Testis (tissue), 5 donors: ENCODE measurements at places on chromosomes 16 and 17.

DNA sequence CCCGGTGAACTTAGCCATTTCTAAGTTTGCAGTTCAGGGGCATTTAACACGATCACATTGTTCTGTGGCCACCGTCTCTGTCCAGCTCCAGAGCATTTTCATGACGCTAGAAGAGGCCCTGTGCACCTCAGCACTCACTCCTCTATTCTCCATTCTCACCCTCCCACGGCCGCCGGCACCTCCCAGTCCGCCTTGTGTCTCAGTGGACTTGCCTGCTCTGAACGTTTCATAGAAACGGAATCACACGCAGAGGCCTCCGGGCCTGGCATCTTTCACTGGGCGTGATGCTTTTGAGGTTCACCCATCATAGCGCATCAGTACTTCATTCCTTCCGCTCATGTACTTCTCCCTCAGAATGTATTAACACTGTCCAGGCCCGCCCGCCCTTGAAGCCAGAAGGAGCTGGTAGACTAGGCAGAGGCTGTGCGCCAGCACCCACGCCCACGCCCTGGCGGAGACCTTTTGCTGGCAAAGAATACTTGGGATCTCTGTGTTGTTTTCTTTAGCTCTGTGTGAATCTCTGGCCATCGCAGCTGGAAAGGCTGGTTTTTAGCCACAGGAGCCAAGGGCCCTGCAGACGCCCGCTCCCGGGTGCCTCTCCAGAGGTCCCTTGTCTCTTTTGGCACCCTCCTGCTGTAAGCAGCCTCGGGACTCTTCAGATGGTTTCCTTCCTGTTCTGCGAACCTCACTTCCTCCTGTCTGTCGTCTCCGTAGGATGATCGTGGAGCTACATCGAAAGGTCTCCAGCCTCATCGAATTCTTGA lies 23.4 kb upstream of the JPT2 start:
- peak; percentile 68 for DNase-seq
- H3K27ac ChIP-seq: no peak overlapping the region
- H3K4me3 ChIP-seq: no peak overlapping the region
- no peaks in the 10 kb centered on the region for H3K27me3 ChIP-seq
- H3K4me1 ChIP-seq: peaks cover 4% of the 10 kb centered on the region

DNA sequence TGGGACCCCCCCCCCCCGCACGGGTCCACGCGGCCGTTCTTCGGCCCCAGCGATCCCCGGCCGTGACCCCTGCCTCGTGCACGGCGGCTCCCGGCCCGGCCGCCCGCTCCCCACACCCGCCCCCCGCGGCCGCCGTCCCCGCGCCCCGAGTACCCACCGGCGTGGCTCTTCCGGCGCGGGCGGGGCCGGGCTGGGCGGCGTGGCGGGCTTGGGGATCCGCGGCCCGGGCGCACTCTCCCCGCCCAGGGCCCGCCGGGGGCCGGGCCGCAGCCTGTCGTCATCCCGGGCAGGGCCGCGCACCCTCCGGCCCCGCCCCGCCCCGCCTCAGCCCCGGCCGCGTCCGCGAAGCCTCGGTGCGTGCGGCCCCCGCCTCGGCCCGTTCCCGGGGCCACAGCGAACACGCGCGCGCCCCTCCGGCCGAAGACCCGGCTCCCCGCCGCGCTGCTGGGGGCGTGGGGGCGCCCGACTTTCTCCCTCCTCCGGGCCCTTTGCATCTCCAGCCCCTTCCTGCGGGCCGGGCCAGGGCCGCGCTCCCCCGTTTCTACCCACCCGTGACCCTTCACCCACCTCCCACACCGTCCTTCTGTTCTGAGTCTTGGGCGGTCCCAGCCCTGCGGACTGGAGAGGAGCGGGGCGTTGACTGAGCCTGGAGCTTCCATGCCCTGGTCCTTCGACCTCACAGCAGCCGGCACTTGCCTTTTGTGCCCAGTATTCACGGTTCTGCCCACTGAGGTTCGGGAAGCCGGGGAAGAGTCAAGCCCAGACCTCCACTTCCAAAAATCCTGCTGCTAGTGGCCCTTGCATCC lies 840 bp downstream of the MYO1C start:
- H3K4me1 ChIP-seq: peaks cover 34% of the 10 kb centered on the region
- DNase-seq: peak; percentile 52
- peak overlapping the region; percentile 59 for H3K27ac ChIP-seq

- H3K27ac ChIP-seq: no peak overlapping the region
- no peaks in the 10 kb centered on the region for H3K36me3 ChIP-seq
- no peak for DNase-seq
- H3K4me1 ChIP-seq: no peaks in the 10 kb centered on the region
- no peaks in the 10 kb centered on the region for H3K27me3 ChIP-seq
Observed at GRCh38 chr16:49333259-49333597, 40.4 kb upstream of the C16orf78 start.

DNA sequence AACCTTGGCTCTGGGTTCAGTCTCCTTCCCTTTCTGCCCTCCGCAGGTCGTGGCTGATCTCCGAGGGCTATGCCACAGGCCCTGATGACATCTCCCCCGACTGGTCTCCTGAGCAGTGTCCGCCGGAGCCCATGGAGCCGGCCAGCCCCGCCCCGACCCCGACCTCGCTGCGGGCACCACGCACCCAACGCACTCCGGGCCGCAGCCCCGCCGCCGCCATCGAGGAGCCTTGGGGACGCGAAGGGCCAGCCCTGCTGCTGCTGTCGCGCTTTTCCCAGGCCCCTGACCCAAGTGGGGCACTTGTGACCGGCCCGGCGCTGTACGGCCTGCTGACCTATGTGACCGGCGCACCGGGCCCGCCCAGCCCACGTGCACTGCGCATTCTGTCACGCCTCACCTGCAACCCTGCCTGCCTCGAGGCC lies 5.1 kb downstream of the ARMC5 start:
- no peaks in the 10 kb centered on the region for H3K27me3 ChIP-seq
- no peaks in the 10 kb centered on the region for H3K36me3 ChIP-seq
- peaks cover 7% of the 10 kb centered on the region for H3K4me1 ChIP-seq

GRCh38 chr16:8914098-8914497 lies 31.9 kb downstream of the LITAFD start:
- no peaks in the 10 kb centered on the region for H3K4me1 ChIP-seq
- H3K27me3 ChIP-seq: no peaks in the 10 kb centered on the region
- no peak for DNase-seq
- H3K27ac ChIP-seq: no peak overlapping the region
- no peaks in the 10 kb centered on the region for H3K36me3 ChIP-seq

GRCh38 chr17:78313735-78314648 lies 45.9 kb downstream of the SOCS3 start:
- H3K36me3 ChIP-seq: no peaks in the 10 kb centered on the region
- peak; percentile 51 for DNase-seq
- H3K27me3 ChIP-seq: no peaks in the 10 kb centered on the region
- peak overlapping the region; percentile 48 for H3K27ac ChIP-seq
